ENCODE measurements at places on chromosomes 16 and 17. TPM values are rescaled to one million over a fixed set of nuclear protein-coding genes. Genes with fewer than 3 reads are reported as not detected.

The CA7 gene
- 0.39 TPM for total RNA-seq

The FBXW10 gene
- total RNA-seq = not detected

The ABI3 gene
- 32.8 TPM for total RNA-seq

DNA sequence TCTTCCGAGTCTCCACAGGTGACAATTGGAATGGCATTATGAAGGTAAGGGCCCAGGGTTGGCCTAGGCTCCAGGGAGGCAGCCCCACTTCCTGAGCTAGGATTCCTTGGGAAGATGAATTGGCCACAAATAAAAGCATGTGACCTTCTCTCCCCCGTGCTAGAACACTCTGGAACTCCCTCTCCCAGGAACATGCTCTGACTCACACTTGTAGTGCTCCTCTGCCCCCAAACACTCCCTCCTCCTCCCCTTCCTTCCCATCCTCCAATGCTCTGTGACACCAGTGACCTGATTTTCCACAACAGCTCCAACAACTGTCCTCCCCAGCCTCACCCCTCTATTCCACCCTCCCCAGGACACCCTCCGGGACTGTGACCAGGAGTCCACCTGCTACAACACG lies 16.4 kb upstream of the ABCC3 start:
- DNase-seq = no peak

GRCh38 chr17:39671651-39672521 lies 3.6 kb downstream of the PNMT start:
- DNase-seq = no peak

- peak; percentile 73 for DNase-seq
Measured at GRCh38 chr16:68079626-68080344, 5.4 kb upstream of the NFATC3 start.

- DNase-seq = no peak
Measured at GRCh38 chr16:9148374-9149015, 57.1 kb downstream of the HAPSTR1 start.

DNA sequence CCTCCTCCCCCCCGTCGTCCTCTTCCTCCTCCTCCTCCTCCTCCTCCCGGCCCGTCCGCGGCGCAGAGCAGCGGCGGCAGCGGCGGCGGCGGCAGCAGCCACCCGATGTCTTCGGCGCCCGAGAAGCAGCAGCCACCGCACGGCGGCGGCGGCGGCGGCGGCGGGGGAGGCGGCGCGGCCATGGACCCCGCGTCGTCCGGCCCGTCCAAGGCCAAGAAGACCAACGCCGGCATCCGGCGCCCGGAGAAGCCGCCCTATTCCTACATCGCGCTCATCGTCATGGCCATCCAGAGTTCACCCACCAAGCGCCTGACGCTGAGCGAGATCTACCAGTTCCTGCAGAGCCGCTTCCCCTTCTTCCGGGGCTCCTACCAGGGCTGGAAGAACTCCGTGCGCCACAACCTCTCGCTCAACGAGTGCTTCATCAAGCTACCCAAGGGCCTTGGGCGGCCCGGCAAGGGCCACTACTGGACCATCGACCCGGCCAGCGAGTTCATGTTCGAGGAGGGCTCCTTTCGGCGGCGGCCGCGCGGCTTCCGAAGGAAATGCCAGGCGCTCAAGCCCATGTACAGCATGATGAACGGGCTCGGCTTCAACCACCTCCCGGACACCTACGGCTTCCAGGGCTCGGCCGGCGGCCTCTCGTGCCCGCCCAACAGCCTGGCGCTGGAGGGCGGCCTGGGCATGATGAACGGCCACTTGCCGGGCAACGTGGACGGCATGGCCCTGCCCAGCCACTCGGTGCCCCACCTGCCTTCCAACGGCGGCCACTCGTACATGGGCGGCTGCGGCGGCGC lies at the start of gene FOXF1:
Gene FOXF1, plus strand, starts transcription at position 63 of the 797 bp plus-strand sequence. Its CDS starts 43 bp downstream, at position 106.
- DNase-seq = no peak

GRCh38 chr17:83086199-83086880 lies 6.9 kb downstream of the METRNL start:
- DNase-seq = no peak
